ENCODE measurements at places on chromosomes 12 and 14.

- H3K27ac ChIP-seq, result no peak overlapping the region
- no peaks in the 10 kb centered on the region for H3K4me1 ChIP-seq
- no peaks in the 10 kb centered on the region for H3K36me3 ChIP-seq
- DNase-seq, result no peak
Measured at GRCh38 chr12:99380701-99381100, 266.9 kb upstream of the GARIN6 start.

GRCh38 chr14:62629176-62629725, 416.0 kb downstream of the KCNH5 start:
- H3K4me3 ChIP-seq, result no peak overlapping the region
- no peak overlapping the region for H3K27ac ChIP-seq
- no peaks in the 10 kb centered on the region for H3K36me3 ChIP-seq
- H3K4me1 ChIP-seq, result no peaks in the 10 kb centered on the region
- DNase-seq, result no peak
- H3K27me3 ChIP-seq, result no peaks in the 10 kb centered on the region

- peak overlapping the region; percentile 100 for H3K27ac ChIP-seq
- peak overlapping the region; percentile 37 for H3K4me3 ChIP-seq
- DNase-seq, result peak; percentile 72
- H3K4me1 ChIP-seq, result peaks cover 26% of the 10 kb centered on the region
Measured at GRCh38 chr12:6613015-6613775, 6.0 kb upstream of the CHD4 start.

GRCh38 chr14:77046721-77047120, 18.2 kb upstream of the IRF2BPL start:
- H3K4me1 ChIP-seq, result peaks cover 45% of the 10 kb centered on the region
- no peaks in the 10 kb centered on the region for H3K36me3 ChIP-seq
- H3K27ac ChIP-seq, result 0 out of 2 replicates have a peak overlapping the region, but pooled peaks have one; percentile 1
- H3K27me3 ChIP-seq, result no peaks in the 10 kb centered on the region
- no peak overlapping the region for H3K4me3 ChIP-seq

DNA sequence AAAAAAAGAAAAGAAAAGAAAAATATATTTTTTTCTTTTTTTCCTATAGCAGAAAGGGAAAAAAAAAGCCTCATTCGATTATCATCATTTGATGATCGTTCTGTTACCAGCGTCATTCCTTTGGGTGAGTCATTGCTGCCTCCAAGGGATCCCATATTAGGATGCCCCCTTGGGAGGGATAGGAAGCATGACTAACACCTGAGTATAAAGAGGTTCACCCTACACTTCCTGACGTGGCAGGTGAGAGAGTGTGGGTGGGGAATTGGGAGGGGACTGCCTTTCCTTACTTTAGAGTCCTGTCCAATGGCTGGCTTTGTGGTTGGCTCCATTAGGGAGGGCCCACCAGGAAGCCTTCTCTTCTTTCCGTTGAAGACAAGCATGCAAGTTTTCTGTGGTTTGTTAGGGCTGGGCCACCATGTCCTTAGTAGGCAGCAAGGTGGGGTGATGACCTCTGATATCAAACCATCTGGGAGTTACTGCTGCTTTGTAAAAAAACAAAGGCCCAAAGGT, 56.1 kb upstream of the FUT8 start:
- H3K4me3 ChIP-seq, result no peak overlapping the region
- peaks cover 7% of the 10 kb centered on the region for H3K4me1 ChIP-seq
- H3K27me3 ChIP-seq, result no peaks in the 10 kb centered on the region
- no peak for DNase-seq

DNA sequence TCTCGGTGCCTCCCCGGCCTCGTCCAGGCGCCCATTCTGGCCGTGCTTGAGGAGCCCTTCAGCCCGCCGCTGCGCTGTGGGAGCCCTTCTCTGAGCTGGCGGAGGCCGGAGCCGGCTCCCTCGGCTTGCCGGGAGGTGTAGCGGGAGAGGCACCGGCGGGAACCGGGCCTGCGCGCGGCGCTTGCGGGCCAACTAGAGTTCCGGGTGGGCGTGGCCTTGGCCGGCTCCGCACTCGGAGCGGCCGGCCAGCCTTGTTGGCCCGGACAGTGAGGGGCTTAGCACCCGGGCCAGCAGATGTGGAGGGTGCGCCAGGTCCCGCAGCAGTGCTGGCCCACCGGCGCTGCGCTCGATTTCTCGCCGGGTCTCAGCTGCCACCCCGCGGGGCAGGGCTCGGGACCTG, 168.7 kb upstream of the RPL10L start:
- no peaks in the 10 kb centered on the region for H3K27me3 ChIP-seq
- H3K36me3 ChIP-seq, result no peaks in the 10 kb centered on the region
- H3K27ac ChIP-seq, result no peak overlapping the region
- DNase-seq, result no peak
- H3K4me1 ChIP-seq, result no peaks in the 10 kb centered on the region

- H3K27me3 ChIP-seq, result no peaks in the 10 kb centered on the region
- no peak overlapping the region for H3K4me3 ChIP-seq
- no peak overlapping the region for H3K27ac ChIP-seq
- H3K36me3 ChIP-seq, result peaks cover 2% of the 10 kb centered on the region
- H3K4me1 ChIP-seq, result no peaks in the 10 kb centered on the region
- no peak for DNase-seq
Measured at GRCh38 chr12:132549059-132549458, 59.1 kb downstream of the FBRSL1 start.

- no peaks in the 10 kb centered on the region for H3K36me3 ChIP-seq
- no peak overlapping the region for H3K4me3 ChIP-seq
- H3K27ac ChIP-seq, result no peak overlapping the region
- no peaks in the 10 kb centered on the region for H3K27me3 ChIP-seq
Measured at GRCh38 chr12:130331146-130331545, 6.5 kb upstream of the PIWIL1 start.

GRCh38 chr12:57194253-57194652, 22.3 kb upstream of the NXPH4 start:
- no peaks in the 10 kb centered on the region for H3K27me3 ChIP-seq
- DNase-seq, result no peak
- no peak overlapping the region for H3K4me3 ChIP-seq
- no peak overlapping the region for H3K27ac ChIP-seq

DNA sequence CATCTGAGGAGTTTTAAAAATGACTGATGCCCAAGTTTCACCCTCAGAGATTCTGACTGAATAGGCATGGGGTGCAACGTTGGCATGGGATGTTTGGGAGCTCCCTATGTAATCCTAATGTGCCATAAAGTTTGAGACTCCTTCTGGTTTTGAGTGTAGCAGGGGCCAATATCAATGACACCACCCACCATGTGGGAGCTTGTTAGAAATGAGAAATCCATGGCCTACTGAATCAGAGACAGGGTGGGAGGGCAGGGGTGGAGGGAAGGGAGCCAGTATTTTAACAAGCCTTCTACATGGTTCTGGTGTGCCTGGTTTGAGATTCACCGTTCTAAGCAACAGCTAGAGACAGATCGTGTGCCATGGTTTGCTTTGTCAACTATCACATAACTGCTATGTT, 46.1 kb downstream of the VCPKMT start:
- no peaks in the 10 kb centered on the region for H3K4me1 ChIP-seq
- no peak overlapping the region for H3K27ac ChIP-seq
- no peak overlapping the region for H3K4me3 ChIP-seq
- H3K36me3 ChIP-seq, result no peaks in the 10 kb centered on the region

- H3K4me1 ChIP-seq, result no peaks in the 10 kb centered on the region
- no peak for DNase-seq
- H3K27ac ChIP-seq, result no peak overlapping the region
Measured at GRCh38 chr12:7339675-7340074, 35.8 kb downstream of the ACSM4 start.

- no peak overlapping the region for H3K27ac ChIP-seq
- H3K27me3 ChIP-seq, result no peaks in the 10 kb centered on the region
- H3K36me3 ChIP-seq, result no peaks in the 10 kb centered on the region
- no peak overlapping the region for H3K4me3 ChIP-seq
- no peaks in the 10 kb centered on the region for H3K4me1 ChIP-seq
Measured at GRCh38 chr14:101502761-101503392, 58.4 kb upstream of the DIO3 start.

DNA sequence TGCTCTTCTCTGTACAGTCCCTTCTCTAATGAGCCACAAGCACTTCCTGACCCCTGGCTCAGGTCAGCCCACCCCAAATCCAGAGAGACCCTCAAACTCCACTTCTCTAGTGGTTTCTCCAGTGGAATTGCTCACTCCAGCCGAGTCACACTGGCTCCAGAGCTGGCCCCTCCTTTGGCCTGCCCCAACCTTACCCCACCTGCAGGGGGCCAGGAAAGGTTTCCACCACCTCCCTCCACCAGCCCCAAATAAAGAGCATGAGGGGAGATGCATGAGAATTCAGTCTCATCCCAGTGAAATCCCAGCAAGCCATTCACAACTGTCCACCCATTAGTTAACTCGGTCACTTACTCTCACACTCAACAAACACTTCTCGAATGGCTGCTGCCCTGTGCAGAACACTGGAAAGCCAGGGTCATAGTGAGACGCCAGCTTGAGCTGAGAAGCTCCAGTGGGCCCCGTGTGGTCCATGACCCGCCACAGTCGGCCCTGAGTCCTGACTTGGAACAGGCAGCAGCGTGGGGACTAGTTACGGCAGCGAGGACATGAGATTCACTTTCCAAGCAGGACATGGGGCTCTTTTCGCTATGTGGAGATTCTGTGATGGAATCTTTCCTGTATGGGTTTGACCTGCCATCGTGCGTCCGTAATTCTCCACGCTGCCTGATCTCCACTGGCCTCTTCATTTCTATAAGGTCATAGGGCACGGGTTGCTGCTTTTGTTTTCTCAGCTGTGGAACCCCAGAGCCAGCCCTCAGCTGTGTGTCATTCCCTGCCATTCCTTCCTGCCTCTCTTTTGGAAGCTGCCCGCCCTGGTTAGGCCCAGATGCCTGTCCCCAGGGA, 44.2 kb downstream of the SLC6A12 start:
- no peak for DNase-seq
- no peak overlapping the region for H3K4me3 ChIP-seq
- peaks cover 48% of the 10 kb centered on the region for H3K4me1 ChIP-seq
- H3K27me3 ChIP-seq, result no peaks in the 10 kb centered on the region
- no peak overlapping the region for H3K27ac ChIP-seq
- no peaks in the 10 kb centered on the region for H3K36me3 ChIP-seq

DNA sequence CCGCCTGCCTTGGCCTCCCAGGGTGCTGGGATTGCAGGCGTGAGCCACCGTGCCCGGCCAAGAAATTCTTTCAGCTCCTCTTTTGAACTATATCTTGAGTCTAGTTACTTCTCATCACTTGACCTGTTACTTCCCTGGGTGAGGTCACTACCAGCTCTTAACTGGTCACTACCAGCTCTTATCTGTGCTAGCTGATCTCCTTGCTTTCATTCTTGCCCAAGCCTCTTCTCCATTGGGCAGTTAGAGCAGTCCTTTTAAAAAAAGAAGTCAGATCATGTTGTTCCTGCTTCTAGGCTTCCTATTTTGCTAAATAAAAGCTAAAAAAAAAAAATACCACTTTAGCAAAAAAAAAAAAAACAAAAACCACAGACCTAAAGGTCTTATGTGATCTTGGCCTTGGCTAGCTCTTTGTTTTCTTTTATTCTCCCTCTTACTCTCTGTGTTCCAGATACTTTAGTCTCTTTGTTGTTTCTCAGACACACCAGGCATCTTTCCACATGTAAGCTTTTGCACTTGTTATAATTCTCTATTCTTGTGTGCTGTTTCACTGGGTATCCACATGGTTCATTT, 63.5 kb downstream of the RAD51B start:
- H3K27me3 ChIP-seq, result no peaks in the 10 kb centered on the region
- no peak overlapping the region for H3K4me3 ChIP-seq
- DNase-seq, result no peak
- no peaks in the 10 kb centered on the region for H3K4me1 ChIP-seq

DNA sequence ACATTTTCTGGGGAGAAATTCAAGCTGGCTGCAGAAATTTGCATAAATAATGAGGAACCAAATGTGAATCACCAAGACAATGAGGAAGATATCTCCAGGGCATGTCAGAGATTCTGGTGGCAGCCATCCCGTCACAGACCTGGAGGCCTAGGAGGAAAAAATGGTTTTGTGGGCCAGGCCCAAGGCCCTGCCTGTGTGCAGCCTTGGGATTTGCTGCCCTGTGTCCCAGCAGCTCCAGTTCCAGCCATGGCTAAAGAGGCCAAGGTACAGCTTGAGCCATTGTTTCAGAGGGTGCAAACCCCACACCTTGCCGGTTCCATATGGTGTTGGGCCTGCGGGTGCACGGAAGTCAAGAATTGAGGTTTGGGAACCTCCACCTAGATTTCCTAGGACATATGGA, 147.5 kb downstream of the ADCK1 start:
- H3K36me3 ChIP-seq, result no peaks in the 10 kb centered on the region
- no peaks in the 10 kb centered on the region for H3K27me3 ChIP-seq
- no peak overlapping the region for H3K27ac ChIP-seq
- DNase-seq, result no peak
- H3K4me1 ChIP-seq, result no peaks in the 10 kb centered on the region

DNA sequence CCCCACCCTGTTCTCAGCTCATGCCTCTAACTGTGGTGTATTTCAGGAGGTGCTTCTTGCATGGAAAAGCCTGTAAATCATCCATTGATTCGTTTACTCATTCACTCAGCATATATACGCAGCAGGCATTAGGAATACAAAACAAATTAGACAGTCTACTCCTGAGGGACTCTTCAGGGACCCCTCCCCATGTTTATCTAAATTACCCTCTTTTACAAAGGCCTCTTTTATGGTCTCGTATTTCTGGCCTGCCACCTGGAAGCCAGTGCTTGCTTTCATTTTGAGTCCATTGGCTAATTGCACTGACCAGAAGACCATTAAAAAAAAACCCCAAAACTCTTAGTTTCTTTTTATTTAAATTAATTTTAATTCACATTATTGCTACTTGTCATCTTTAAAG, 134.4 kb downstream of the DACT1 start:
- no peak overlapping the region for H3K4me3 ChIP-seq
- H3K27me3 ChIP-seq, result no peaks in the 10 kb centered on the region
- no peaks in the 10 kb centered on the region for H3K36me3 ChIP-seq
- DNase-seq, result no peak
- no peaks in the 10 kb centered on the region for H3K4me1 ChIP-seq
- H3K27ac ChIP-seq, result no peak overlapping the region

DNA sequence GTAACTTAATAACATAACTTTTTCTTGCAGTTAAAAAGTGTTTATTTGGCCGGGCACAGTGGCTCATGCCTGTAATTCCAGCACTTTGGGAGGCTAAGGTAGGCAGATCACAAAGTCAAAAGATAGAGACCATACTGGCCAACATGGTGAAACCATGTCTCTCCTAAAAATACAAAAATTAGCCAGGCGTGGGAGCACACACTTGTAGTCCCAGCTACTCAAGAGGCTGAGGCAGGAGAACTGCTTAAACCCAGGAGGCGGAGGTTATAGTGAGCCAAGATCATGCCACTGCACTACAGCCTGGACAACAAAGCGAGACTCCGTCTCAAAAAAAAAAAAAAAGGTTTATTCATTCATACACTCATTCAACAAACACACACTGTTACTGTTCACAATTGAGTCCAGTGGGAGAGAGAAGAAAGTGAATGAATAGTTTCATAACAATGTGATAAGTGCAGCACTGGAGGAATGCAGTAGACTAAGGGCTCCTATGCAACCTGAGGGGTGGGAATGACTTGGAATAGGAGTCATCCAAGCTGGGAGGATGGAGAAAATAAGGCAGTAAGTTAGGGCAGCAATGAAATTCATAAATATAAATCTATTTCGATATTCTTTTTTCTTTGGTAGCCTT, 19.8 kb downstream of the DAD1 start:
- H3K36me3 ChIP-seq, result peaks cover 54% of the 10 kb centered on the region
- DNase-seq, result no peak
- H3K27ac ChIP-seq, result no peak overlapping the region
- H3K4me3 ChIP-seq, result no peak overlapping the region
- peaks cover 18% of the 10 kb centered on the region for H3K4me1 ChIP-seq

GRCh38 chr12:12714276-12715021, 2.7 kb upstream of the CDKN1B start:
- peaks cover 8% of the 10 kb centered on the region for H3K4me1 ChIP-seq
- no peak overlapping the region for H3K27ac ChIP-seq
- H3K36me3 ChIP-seq, result peaks cover 6% of the 10 kb centered on the region
- no peak for DNase-seq
